IPS DF 19.7 (cell line): ENCODE measurements at places on chromosomes 3 and 15.

GRCh38 chr3:25452192-25452591 is 24.1 kb downstream of the RARB start:
- no peak for DNase-seq

GRCh38 chr3:13338231-13338630 is 81.9 kb downstream of the NUP210 start:
- DNase-seq = no peak

DNA sequence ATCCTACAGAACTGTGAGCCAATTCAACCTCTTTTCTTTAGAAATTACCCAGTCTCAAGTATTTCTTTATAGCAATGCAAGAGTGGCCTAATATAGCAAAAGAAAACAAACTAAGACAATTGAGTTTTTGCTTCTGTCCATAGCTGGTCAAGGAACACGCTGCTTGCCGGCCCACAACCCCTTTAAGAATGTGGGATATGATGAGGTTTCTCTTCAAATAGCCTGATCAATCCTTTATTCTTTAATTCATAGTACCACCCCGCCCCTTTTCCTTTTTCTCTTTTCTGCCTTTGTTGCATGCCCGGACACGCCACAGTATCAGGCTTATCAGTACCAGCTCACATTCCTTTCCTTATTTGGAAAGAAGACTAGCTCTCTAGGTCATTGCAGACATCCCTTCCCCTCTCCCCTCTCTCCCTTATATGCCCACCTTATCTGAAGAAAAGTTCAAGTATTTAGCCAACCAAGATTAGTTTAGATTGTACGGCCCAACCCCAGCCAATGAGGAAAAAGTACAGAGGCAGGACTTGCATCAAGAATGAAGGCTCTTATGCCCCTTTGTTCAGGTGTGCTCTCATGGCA is 404.5 kb downstream of the OCA2 start:
- DNase-seq = no peak

DNA sequence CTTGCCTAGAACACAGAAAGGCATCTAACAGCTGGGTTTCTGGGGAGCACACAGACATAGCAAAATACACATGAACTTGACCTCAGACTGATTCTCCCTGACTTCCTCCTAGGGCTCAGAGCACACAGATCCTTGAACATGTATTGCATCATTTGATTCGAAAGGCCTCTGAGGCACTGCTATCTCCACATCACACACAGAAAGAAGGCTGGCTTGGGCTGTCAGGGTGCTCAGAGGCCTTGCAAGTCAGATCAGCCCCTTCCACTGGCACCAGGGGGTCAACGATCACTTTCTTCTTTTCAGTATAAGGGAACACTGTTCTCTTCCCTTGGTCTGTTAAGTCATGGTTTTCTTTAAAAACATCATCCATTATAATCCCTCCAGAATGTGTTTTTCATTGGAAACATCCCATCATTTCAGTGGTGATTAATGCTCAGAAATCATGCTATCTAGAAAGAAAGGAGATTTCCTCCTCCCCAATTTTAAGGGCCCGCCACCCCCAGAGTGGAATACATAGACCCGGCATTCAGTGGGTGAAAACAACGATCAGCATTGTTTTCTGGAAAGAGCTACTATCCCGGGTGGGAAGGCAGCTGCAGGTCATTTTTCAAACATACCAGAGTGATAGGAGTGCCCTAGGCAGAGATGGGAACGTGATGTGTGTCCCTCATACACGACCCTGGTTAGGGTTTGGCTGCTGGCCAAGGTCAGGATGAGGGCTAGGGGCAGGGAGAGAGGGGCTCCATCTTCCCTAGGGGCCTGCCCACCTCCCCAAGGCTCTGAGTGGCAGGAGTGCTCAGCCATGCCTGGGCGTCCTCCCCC is 253.3 kb upstream of the LYSMD4 start:
- no peak for DNase-seq
